Activated T-cell treated with anti-CD3 and anti-CD28 coated beads, Interleukin-2, amount 50 U/mL, for 48 hours (primary cell): ENCODE measurements at places on chromosomes 11 and 22.

DNA sequence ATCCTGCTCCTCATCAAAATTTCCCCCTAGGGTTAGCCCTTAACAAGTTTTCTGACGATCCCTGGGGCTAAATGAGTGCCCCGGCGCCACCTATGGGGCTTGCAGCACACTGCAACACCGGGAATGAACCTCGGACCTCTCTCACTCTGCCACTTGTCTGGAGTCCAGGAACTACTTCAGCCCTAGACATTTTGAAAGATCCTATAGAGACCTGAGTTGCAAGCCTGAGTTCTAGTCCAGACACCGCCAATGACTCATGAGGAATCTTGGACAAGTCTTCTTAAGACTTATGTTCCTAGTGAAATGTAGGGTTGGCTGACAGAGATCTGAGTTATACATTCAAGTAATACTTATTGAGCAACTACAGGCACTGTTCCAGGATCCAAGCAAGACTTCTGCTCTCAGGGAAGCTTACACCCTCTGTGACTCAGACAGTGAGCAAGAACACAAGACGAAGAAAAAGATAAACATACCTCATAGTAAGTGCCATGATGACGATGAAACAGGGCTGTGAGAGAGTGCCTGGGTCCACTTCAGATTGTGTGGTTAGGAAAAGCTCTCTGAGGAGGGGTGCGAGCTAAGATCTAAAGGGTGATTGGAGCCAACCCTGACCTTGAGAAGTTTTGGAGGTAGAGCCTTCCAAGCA, 10.2 kb upstream of the STK33 start:
- peak; percentile 62 for DNase-seq

- no peak for DNase-seq
Measured at GRCh38 chr11:102522312-102523188, 8.0 kb downstream of the MMP7 start.

DNA sequence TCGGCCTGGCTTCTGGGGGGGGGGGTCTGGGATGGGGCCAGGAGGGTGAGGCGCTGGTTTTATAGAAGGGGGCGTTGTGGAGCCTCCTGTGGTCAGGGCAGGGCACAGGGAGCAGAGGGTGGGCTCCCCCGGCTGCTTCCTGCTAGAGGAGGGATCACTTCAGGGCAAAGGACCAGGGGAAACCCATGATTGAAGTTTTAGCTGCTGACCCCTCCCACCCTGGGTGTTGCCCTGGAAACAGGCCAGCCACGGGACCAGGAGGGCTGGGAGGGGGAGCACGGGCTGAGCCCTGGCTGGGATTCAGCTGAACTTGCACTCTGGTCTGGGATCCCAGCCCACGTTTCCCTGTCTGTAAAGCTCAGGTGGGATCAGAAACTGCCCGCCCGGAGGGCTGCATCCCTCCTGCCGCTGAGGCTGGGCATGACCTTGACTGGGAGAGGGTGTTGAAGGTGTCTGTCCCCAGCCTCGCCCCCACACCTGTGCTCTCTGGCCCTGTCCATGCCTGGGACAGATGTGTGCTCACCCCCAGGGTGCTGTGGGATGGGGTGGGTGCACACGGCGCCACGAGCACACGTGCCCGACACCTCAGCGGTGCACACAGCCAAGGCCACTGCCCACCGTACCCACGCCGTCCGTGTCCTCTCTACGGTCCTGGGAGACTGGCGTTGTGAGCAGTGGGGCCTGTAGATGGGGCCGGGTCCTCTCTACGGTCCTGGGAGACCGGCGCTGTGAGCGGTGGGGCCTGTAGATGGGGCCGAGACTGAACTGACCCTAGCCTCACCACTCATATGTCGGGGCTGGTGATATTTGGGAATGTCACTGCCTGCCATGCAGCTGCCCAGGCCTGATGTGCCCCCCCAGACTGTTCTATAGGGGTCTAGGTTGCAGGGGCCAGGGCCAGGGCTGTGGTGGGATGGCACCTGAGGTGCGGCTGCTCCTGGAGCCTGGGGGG, 2.3 kb downstream of the TSPAN4 start:
- DNase-seq: no peak

- no peak for DNase-seq
Measured at GRCh38 chr11:131859538-131860210, 489.3 kb downstream of the NTM start.

DNA sequence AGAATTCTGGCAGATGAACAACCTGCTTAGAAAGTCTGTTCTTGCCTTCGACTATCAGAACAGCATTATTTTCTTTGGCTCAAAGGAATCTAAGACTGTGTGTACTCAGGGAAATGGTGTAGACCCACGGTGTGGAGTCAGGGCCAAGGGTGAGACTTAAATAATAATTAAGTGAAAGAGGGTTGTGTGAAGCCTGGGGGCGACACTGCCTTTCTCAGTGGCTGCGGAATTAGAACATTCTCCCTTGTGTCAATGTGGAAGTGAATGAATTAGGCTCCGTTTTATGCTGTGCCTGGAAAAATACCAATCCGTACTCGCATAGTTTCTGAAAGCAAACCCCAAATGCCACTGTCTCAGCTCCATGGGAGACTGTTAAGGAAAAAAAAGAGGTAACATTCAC, 50.7 kb downstream of the NAV2 start:
- no peak for DNase-seq

DNA sequence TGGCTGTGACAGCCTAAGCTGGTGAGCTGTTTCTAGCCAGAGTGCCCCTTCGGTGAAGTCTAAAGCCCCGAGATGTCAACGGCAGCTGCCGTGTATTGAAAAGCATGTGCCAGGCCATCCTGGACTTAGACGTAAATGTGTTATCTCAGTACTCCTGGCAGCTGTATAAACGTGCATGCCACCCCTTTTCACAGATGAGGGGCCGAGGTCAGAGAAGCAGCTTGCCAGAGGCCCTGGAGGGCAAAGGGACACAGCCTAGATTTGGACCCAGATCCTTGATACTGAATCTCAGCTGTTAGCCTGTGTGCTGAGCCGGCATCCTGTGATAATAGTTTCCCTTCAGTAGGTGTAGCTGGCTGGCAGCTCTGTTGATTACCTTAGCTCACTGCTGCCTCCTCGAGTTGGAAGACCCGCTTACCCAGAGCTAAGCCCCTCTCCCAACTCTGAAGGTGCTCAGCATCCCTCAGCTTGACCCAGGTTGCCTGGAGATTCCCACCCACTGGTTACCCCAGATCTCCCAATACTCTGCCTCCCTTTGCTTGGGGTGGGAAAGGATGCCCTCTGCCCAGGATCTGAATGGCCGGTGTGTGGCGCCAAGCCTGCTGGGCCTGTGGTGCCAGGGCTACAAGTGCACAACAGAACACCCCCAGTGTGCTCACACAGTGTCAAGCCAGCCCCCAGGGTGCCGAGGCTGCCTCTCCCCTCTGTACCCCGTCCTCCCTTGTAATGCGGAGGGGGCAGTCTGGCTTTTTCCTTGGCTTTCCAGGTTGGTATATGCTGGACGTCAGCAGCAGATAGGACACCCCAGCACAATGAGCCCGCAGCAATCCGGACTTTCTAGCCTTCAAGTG, 59.8 kb upstream of the WNT7B start:
- peak; percentile 58 for DNase-seq

DNA sequence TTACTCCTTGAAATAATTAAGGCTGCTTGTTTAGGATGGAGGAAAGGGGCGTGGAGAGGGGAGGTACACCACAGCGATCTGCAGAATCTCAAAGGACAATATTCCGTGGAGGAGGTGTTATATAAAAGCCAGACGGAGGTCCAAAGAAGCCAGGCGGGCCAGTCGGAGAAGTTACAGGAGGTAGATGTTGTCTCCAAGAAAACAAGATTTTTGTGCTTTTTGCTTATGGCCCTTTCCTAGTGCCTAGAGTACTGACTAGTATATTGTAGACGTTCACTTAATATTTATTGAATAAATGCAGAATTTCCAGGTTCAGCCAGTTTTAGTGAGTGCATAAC, 761 bp downstream of the ZDHHC13 start:
- DNase-seq: no peak

GRCh38 chr11:72574548-72575460, 99.4 kb downstream of the PDE2A start:
- DNase-seq: peak; percentile 8

- no peak for DNase-seq
Measured at GRCh38 chr11:87306262-87306851, 268.6 kb downstream of the TMEM135 start.

DNA sequence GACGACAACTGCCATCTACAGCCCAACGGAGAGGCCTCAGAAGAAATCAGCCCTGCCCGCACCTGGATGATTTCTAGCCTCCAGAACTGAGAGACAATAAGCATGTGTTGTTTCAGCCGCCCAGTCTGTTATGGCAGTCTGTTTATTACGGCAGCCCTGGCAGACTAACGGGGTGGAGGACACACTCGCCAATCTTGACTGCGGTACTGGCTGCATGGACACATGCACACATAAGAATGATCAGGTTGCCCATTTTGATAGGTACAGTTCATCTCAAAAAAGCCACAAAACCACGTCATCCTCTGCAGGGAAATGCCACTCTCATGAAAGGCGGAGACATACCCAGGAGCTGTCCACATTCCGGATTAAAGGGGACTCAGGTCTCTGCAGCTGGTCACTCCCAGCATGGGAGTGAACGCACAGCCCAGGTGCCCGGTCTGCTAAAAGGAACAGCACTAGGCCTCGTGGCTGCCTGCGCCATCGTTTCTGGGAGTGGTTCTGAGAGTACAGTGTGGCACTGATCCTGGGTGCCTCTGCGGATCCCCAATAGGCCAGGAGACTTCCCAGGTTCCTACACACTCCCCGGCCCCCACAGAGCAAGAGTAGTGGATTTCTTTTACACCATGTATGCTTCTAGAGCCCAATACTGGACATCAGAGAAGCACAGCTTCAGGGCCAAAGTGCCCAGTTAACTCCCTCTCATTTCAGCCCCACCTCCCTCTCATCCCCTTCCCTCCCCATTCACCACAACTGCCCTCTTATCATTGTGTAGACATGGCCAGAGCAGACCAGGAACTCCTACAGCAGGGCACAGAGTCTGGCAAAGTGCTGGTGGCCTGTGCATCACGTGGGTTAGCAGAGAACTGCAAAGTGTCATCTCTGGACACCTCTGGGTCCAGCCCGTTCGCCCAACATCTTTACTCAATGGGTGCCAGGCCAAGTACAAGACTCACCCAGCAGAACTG, 11.7 kb upstream of the COMT start:
- no peak for DNase-seq

- no peak for DNase-seq
Measured at GRCh38 chr11:119089319-119089718, 4.6 kb downstream of the HMBS start.

GRCh38 chr11:47980907-47981621, 705 bp downstream of the PTPRJ start:
- DNase-seq: peak; percentile 54

- peak; percentile 44 for DNase-seq
Measured at GRCh38 chr11:126465573-126466188, 110.2 kb downstream of the ST3GAL4 start.

DNA sequence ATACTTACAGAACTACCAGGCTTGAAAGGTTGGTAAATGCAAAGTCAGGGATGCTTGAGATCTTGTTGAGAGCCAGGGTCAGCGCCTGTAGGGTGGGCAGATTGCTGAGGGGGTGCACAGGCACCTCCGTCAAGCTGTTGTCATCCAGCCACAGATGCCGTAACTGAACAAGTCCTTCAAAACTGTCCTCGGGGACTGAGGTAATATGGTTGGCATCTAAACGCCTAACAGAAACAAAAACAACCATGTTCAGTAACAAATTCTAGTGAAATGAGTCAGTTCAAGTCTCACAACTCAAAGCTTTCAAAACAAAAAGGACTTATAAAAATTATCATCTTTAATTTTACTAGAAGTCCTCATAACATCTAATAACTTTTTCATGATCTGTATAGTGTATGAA, 22.2 kb upstream of the CCDC34 start:
- DNase-seq: no peak

- no peak for DNase-seq
Measured at GRCh38 chr22:47859881-47860525, 1097.6 kb downstream of the TBC1D22A start.

- DNase-seq: no peak
Measured at GRCh38 chr11:115503886-115504275, 334 bp downstream of the CADM1 start.

DNA sequence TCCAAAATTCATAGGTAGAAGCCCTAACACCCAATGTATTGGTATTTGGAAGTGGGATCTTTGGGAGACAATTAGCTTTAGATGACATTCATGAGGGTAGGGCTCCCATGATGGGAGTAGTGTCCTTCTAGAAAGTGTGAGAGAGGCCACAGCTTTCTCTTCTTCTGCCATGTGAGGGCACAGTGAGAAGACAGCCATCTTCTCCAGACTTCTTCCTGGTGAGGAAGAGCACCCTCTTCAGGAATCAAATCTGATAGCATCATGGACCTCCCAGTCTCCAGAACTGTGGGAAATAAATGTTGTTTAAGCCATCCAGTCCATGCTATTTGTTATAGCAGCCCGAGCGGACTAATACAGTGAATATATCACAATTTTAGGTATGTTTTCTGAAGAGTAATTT, 96.9 kb downstream of the CNTN5 start:
- DNase-seq: no peak

DNA sequence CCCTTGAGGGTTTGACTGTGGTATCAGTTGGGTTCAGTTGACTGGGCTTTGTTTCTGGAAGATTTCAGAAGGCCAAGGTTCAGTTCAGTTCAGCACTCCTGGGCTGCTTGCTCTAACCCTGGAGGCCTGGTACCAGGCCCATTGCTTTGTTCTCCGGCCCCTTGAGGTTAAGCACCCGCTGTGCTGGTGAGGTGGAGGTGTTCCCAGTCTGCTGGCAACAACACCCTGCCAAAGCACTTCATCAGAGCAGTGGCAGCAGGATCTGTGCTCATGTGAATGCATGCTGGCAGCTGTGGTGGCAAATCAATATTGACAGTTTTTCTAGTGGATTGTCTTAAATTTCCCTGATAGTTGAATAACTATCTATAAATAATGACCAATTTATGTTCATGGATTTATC, 3.8 kb upstream of the SCGB1D1 start:
- DNase-seq: no peak

DNA sequence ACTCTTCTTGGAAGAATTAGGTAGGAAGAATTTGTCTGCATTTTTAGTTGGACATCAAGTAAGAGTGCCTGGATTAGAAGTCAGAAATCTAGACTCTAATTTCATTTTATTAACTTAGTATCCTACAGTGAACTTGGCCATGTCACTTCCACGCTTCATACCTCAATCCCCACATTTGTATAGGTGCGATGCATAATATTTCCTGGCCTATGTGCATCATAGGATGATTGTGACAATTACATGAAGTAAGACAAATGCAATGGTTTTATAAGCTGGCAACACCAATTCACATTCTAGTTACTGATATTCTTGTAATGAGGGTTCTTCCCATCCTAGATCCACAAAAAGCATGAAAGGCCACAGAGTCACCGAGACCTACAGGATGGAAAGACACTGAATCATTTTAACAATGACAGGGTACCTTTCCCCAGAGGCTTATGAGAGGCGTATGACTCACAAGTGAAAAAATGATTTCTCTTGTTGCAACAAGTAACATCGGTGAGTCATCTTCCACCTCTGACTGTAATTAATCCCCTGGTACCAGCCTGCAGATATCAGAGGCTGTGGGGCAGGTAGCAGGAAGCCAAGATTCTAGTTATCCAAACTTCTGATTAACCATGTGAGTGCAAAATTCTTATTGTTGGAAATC, 56.0 kb upstream of the OR5AK2 start:
- DNase-seq: no peak

GRCh38 chr11:45092901-45093760, 53.3 kb upstream of the PRDM11 start:
- DNase-seq: peak; percentile 64
